ENCODE measurements at places on chromosomes 4 and X.

GRCh38 chr4:83618431-83618830 is 82.5 kb downstream of the GPAT3 start:
- no peak for DNase-seq

DNA sequence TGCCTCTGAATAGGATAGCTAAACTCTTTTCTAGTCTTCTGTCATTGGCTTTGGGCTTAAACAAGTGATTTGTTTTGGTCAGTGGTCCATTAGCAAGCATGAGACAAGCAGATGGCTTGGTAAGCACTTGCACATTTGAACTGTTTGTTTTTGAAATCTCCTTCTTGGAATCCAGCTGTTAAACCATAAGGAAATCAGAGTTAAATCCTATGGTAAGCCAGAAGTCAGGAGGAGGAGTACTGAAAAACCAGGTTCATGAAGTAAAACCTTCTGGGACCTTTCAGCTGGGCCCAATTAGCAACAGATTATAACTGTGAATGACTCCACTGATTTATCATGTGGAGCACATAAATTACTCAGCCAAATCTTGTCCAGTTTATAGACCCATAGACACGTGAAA is 1042.5 kb upstream of the PABPC4L start:
- DNase-seq = no peak

- DNase-seq = no peak
These were observed 251.8 kb upstream of the GALNTL6 start for GRCh38 chr4:171561419-171561818.

- DNase-seq = peak; percentile 9
These were observed 58.9 kb upstream of the PGM2 start for GRCh38 chr4:37767546-37767945.

DNA sequence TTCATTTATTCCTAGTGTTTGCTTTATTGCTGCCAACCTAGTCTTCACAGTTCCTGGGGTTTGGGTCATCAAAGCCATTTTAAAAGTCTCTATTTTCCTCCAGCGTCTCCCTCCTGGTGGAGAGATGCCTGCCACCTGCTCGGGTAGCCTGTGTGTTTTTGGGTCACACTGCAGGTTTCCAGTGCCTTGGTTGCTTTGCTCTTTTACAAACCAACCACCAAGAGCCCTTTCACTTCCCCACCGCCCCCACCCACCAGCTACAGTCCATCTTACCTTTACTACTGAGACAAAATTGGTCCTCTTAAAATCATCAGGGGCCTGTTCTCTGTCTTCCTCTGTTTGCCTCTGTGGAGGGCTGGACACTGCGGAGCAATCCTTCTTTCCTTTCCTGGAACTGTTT is 280.5 kb upstream of the GATB start:
- DNase-seq = no peak

- no peak for DNase-seq
These were observed 429 bp downstream of the UVSSA start for GRCh38 chr4:1347410-1347864.

- DNase-seq = no peak
These were observed 13.8 kb upstream of the ADAMTS3 start for GRCh38 chr4:72582853-72583252.

GRCh38 chr4:71396382-71396781 is 57.6 kb downstream of the SLC4A4 start:
- DNase-seq = no peak

DNA sequence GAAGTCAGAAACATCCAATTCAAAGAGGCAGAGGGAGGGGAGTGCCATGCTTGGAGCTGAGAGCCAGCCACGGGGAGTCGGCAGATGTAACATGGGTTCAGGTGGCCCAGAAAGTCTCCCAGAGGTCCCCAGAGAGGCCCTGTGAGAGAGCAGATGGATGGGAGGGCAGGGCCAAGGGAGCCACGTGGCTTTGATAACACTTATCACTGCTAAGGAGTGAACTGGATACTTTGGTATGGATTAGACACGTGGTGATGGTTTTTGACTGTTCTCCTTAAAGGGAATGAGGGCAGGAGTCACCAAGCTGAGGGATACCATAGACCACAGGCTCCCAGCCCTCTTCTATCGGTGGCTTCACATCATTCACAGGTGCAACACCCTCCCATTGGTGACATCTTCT is 13.7 kb downstream of the CCKAR start:
- DNase-seq = no peak

DNA sequence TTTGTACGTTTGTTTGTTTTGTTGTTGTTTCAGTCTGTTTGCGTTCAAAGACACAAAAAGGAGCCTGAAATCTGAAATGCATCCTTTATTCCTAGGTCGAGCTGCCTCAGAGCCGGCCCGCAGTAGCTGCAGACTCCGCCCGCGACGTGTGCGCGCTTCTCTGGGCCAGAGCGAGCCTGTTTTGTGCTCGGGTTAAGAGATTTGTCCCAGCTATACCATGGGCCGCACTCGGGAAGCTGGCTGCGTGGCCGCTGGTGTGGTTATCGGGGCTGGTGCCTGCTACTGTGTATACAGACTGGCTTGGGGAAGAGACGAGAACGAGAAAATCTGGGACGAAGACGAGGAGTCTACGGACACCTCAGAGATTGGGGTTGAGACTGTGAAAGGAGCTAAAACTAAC is 2.4 kb downstream of the ARMCX1 start:
- DNase-seq = no peak

- no peak for DNase-seq
These were observed 244.3 kb downstream of the ARHGAP10 start for GRCh38 chr4:147975933-147976928.

GRCh38 chrX:13366698-13367097 is 46.8 kb upstream of the ATXN3L start:
- no peak for DNase-seq

GRCh38 chrX:110346681-110347080 is 12.0 kb upstream of the RTL9 start:
- no peak for DNase-seq

- DNase-seq = no peak
These were observed 177.6 kb upstream of the EDNRA start for GRCh38 chr4:147303174-147303872.

DNA sequence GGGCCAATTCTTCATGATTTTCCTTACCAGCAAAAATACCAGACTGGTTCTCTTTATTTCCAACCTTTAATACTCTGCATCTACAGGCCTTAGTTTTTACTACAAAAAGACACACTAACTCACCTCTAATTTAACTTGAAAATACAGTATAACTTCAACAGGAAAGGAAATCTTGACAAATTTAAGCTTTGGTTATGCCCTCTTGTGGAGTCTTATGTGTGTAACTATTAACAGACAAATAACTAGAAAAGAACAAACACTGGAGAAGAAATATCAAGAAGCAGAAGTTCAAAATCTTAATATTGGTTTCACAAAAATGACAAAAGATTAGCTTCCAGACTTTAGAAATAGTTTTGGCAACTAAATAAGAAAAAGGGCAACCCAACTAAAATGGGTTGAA is 33.0 kb downstream of the PPA2 start:
- no peak for DNase-seq

Measured in NCI-H526 (cell line).